ENCODE measurements at places on chromosomes 5 and 9.

GRCh38 chr9:97640325-97640724 lies 6.7 kb downstream of the NCBP1 start:
- no peak for DNase-seq

DNA sequence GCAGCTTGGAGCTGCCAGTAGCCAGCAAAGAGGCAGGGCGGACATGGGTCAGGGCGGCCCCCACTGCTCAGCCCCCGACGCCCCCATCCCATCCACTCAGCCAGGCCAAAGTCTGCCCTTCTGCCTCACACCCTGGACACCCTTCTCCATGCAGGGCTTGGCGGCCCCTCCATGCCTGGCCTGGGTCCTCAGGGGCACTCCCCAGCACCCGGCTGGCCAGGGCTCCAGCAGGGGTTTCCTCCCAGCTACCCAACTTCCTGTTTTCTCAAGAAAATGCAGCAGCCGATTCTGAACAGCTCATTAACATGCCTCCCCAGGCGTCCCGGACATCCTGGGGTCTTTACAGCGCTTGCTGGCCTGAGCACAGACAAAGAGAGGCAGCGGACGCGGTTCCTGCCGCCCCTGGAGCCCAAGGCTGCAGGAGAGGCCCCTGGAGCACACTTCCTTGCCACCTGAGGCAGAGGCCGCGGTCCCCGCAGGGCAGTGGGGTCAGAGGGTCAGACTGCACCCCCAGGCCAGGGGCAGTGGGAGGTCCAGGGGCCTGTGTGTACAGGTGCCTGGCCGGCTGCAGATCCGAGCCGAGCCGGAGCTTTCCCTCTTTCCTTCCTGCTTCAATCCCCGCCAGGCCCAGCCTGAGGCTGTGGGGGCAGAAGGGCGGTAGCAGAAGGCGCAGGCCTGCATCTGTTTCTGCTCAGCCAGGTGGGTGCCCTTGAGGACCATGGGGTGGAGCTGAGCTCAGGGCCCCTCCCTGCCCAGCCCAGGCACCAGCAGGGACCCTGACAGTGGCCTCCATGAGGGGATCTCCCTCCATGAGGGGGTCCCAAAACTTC lies 18.7 kb upstream of the NRARP start:
- DNase-seq, result no peak

- DNase-seq, result no peak
Measured at GRCh38 chr5:178227929-178228328, 4.7 kb downstream of the PHYKPL start.

DNA sequence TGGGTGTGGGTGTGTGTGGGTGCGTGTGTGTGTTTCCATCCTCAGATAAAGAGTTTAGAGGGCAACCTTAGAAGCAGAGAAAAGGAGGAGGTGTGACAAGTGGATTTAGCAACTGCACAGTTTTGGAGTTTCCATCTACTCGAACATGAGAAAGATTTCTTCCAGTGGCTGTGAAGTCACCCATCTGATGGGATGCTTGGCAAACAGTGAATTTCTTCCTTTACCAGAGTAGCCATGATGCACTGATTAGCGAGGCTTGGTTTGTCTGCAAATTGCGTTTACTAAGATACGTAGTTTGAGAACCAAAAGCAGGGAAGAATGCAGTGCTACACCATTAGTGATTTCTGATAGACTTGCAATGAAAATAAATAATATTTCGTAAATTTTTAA lies 791 bp upstream of the STARD4 start:
- no peak for DNase-seq

- no peak for DNase-seq
Measured at GRCh38 chr9:95595721-95596295, 79.0 kb upstream of the PTCH1 start.

DNA sequence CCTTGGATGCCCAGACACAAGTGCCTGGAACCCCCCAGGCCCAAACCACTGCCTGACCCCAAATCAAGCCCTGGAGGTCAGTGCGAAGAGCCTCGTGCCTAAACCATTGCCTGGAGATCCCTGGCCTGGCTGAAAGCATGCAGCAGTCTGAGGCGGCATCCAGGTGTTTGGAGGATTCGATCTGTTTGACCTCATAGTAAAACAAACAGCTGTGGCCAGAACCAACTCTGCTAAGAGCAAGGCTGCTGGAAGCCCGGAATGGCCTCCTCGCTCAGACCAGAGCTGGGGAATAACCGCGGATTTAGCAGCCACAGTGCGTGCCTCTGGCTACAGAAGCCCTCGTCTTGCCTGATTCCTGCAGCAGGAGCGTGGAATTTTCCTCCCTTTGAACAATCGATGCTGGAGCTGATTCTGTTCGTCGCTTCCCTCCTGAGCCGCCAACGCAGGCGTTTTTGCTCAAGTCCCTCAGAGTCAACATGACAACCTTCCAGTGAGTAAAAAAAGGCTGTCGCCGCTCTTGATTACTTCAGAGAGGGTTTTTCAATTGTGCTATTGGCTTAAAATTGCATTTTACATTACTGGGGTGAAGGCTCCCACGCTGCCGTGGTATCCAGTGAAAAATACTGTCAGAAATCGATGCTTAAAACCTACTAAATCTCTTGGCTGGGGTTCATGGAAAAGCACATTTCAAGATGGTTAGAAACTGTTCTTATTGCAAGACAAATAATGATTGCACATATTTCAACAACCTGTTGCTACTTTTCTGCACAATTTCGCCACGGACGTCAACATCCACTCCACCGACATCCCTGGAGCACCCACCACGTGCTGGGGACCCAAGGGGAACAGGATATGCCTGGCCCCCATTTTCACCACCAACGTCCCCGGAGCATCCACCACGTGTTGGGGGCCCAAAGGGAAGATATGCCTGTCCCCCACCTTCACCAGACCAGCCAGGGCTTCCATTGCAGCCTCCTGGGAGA lies 190.0 kb downstream of the OLFM1 start:
- DNase-seq, result no peak

GRCh38 chr9:15069106-15069505 lies 158.9 kb upstream of the FREM1 start:
- DNase-seq, result no peak

- no peak for DNase-seq
Measured at GRCh38 chr5:135878156-135878620, 17.5 kb downstream of the IL9 start.

DNA sequence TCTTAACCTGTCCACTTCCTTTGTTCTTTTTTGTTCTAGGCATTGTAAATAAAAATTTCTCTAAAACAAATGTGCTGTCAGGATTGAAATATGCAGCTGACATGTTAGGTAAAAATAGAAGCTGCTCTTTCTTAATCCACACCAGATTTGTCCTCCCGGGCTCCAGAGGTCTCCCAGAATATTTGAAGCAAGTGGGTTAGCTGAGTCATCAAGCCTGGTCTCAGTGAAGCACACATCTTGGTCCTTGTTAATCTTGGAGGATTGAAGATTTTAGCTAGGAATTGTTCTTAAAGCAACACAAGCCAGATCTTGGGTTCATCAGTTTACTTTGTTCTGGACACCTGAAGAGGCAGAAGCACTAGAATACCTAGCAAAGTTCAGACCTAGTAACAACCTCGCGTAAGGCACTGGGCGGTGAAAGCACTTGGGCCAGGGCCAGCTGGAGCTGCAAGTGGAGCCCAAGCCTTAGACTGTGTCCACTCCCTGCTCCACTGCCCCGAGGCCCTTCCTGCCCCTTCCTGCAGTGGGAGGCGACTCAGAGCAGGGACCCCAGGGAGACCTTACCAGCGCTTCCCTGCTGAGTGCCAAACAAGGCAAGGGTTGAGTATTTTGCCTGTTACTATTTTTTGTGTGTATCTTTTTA lies 36.5 kb downstream of the HABP4 start:
- no peak for DNase-seq

GRCh38 chr5:95449460-95449859 lies 58.3 kb downstream of the FAM81B start:
- DNase-seq, result no peak

DNA sequence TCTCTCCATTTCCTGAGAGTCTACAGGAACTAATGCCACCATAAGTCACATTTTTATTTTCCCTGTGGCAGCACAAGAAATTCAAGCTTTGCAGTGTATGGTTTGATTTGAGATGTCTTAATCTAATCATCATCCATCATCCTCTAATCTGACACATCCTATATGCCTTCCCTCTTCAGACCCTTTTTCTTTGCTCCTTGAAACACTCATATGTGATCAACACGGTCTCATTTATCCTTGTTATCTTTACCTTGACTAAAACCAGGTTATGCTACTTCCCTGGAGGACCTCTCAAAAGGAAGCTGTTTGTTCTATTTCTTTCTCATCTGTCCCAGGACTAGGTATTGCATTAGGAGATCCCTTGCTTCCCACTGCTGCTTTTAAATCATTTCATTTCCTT lies 146.9 kb upstream of the MRPS30 start:
- no peak for DNase-seq

DNA sequence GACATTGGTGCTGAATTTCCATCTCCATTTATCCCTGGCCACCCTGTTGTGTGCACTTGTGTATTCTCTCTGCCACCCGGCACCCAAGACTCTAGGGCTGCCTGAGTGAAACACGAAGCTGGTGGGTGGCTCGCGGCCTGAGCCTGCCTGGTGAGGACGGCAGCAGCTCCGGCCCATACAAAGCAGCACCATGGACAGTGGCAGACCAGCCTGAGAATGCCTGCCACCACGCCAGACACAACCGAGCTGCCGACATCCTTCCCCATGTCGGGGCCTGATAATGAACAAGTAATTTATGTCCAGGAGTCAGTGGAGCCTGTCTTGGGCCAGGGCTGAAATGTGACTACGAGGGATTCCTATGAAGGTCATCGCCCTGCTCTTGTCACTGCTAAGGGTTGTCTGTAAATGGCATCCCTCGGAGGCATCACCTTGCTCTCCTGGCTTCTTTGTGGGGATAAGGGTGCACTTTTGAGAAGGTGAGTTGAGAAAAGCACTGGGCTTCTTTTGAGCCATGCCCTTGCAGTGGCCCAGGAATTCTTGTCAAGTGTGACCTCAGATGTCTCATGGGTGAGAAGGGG lies 175.7 kb downstream of the MELK start:
- no peak for DNase-seq

GRCh38 chr9:124032247-124032646 lies 20.7 kb downstream of the LHX2 start:
- DNase-seq, result no peak

DNA sequence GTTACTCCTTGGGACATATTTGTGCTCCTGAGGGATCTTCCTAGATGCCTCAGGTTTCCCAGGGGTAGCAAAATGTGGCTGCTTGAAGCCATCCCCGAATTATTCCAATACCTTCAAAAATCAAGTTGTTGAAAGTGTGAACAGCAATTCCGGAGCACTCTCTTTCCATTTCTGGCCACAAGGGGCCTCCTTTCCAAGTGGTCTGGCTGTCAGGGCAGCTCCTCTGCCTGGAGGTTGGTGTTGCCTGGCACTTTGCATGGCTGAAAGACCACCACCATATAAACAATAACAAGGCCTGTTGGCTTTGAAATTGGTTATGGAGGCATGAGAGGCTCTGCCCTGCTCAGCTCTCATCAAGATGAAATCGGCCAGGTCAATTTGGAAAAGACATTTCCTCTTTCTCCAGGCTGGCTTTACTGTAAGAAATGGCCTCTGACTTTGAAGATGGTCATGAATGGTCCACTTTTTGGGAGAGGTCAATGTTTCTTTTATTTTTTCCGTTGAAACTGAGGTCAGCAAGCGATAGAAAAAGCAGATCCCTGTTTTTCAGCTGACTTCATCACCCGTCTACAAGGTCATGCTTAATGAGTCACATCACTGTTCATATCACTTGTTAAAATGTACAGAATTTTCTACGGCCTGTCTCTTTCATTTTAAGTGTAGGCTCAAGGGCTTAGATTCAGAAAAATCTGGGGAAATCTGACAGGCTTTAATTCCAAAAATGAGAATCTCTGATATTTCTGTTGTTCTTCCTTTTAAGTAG lies 481.1 kb upstream of the ZNF608 start:
- DNase-seq, result no peak

GRCh38 chr5:10984021-10984715 lies 223.1 kb upstream of the DAP start:
- DNase-seq, result no peak

GRCh38 chr5:14851597-14851996 lies 20.0 kb downstream of the ANKH start:
- DNase-seq, result no peak

- no peak for DNase-seq
Measured at GRCh38 chr5:154049636-154050035, 10.9 kb downstream of the MFAP3 start.

DNA sequence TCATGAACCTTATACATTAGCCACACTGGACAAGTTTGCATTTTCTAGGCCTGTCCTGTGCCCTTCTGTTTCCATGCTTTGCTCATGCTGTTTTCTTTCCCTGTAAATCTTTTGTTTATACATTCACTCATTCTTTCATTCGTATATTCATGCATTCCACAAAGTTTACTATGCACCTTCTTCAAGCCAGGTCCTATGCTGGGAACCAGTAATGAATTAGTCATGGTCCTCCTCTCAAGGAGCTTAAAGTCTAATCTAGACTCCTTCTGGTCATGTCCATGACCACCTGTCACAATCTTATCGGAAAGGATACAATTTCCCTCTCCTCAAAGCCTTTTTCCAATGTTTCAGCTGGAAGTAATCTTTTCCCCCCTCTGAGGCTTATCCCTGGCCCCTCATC lies 9.1 kb upstream of the XPA start:
- DNase-seq, result no peak

DNA sequence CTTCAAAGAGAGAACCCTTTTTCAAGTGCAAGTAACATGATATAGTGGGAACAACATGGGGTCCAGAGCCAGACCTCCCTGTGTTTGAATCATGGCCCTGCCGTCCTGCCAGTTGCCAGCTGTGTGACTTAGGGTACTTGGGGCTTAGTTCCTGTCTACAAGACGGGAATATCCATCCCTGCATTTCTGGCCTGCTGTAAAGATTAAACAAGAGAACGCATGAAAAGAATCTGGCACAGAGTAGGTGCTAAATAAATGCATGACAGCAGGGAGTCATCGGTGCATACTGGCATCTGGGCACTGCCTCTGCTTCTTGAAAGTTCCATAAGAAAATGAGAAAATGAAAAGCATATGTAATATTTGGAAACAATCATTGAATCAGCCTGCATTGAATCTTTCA lies 77.8 kb upstream of the PRRC1 start:
- no peak for DNase-seq

DNA sequence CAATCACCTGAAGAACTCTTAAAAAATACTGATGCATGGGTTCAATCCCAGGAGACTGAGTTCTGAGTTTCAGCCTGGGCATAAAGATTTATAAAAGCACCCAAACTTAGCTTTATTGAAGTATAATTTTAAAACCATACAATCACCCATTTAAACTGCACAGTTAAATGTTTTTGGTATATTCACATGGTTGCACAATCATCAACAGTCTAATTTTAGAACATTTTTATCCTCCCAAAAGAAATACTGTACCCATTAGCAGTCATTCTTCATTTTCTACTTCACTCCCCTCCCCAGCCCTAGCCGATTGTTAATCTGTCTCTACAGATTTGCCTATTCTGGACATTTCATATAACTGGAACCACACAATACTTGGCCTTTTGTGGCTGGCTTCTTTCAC lies 141.7 kb downstream of the ARSB start:
- no peak for DNase-seq

- no peak for DNase-seq
Measured at GRCh38 chr9:128764361-128764760, 7.4 kb downstream of the ZER1 start.

- DNase-seq, result no peak
Measured at GRCh38 chr5:179805070-179805528, 1.6 kb downstream of the MGAT4B start.

- no peak for DNase-seq
Measured at GRCh38 chr5:170276140-170276539, 21.4 kb downstream of the LCP2 start.

- no peak for DNase-seq
Measured at GRCh38 chr9:88734527-88734926, 199.5 kb downstream of the NXNL2 start.
